ENCODE measurements at places on chromosomes 1 and 21.
A peak's percentile ranks its signal among the peaks of the same experiment; 100 is the strongest.

DNA sequence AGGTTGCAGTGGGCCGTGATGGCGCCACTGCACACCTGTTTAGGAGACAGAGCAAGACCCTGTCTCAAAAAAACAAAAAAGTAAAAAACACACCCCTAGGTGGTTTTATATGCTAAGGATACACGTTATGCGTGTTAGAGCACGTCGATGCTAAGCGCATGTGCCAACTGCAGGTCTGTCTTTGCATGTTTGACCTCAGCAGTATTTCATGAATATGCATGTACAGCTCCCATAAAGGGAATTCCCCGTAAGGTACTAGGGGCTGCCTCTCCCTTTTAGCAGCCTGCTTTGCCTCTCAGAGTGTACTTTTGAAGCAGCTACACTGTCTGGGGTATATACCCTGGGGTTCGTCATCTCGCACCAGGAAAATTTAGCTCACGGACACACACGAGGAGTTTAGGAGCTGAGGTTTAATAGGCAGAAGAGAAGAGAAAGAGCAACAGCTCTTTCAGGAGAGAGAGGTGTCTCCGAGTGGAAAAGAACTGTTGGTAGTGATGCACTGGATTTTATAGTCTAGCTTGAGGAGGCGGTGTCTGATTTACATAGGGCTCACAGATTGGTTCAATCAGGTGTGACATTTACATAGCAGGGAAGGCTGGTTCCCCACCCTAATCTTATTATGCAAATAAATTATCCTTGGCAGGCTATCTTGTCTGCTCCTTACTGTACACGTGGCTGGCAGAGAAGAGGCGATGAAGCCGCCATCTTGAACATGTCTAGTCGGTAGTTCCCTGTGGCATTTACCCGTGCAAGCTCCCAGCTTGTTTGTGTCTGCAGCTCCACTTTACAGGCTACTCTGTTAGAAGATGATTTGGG is 4.2 kb upstream of the OTUD3 start:
- DNase-seq: peak; percentile 25

- DNase-seq: no peak
Observed at GRCh38 chr1:60861961-60862567, 220.3 kb upstream of the NFIA start.

DNA sequence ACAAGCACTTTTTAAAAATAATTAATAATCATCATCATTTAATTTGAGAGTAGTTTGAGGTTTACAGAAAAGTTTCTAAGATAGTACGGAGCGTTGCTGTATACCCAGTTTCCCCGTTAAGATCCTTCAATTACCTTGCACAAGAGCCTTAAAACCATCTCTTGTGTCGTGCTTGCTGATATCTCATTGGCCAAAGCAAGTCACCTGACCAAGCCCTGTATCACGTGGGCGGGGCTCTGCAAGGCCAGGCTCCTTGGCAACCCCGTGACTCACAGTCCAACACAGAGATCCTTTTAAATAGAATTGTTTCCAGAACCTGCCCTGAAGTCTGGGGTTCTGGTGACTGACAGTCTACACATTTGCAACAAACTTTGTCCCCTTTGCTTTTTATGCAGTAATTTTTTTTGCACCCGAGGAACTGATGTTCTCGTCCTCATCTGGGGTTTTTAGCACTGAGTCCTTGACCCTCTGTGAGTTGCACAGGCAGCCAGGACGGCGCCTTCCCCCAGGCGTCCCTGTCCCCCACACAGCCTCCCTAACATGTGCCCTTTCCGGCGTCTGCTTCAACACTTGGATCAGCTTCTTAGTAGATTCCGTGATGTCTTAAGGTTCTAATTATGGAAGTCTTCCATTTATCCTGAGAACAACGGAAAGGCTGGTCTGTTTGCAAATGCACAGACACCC is 183.3 kb upstream of the TMEM51 start:
- no peak for DNase-seq

GRCh38 chr1:234655328-234656069 is 45.5 kb upstream of the IRF2BP2 start:
- no peak for DNase-seq

- no peak for DNase-seq
Observed at GRCh38 chr1:186738926-186739325, 58.7 kb upstream of the PTGS2 start.

- no peak for DNase-seq
Observed at GRCh38 chr1:82452096-82452495, 651.4 kb downstream of the ADGRL2 start.

GRCh38 chr1:24203404-24203803 is 16.3 kb upstream of the IFNLR1 start:
- no peak for DNase-seq

DNA sequence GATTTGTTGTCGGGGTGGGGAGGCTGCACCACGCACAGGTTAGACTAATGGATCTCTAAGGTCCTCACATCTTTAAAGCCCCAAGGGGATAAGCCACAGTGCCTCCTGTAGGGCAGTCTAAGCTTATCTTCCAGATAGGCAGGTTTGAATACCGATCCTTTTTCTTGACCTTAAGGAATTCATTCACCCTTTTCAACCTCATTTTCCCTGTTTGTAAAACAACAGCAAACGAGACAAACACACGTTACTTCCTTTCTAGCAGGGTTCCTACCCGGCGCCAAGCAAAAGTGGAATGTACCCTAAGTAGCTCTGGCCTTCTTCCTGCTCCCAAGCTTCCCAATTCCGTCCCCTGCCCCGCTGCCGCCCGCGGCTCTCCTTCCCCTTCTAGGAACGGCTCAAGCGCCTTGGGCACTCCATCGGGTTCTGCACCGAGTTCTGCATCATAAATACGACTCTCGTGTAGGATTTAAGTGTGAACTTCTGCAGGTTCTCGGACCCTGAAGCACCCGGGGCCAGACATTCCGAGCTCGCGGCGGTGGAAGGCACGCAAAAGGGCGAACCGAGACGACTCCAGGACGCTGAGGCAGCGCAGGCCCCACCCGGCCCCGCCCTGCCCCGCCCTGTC is 548 bp upstream of the CDC20 start:
- DNase-seq: peak; percentile 60

DNA sequence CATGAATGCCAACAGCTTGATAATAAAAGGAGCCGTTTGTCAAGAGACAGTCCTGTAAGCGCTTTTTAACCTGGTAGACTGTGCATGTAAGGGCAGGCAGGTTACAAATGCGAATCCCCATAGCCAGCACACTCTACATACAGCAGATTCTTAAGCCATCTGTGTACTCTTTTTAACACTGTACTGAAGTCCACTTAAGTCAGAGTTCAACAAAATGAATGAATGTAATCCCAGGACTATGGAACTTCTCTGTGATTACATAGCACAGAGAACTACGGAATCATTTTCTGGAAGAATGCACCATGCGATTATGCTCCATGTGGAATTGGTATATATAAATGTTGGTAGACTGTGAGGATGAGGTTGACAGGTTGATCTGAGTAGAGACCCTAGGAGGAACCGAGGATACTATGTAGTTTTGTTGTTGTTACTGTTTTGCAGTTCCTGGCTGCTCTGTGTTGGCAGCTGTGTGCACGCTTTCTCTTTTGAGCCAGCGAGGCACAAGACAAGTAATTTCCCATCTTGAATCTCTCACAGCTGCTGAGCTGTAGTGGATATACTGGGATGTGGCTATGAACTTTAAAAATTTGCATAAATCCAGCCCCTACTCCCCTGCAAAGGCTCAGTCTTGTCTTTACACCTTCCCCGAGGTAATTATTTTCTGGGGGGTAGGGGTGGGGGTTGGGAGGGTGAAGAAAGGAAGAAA is 21.9 kb downstream of the LRRC8D start:
- no peak for DNase-seq

DNA sequence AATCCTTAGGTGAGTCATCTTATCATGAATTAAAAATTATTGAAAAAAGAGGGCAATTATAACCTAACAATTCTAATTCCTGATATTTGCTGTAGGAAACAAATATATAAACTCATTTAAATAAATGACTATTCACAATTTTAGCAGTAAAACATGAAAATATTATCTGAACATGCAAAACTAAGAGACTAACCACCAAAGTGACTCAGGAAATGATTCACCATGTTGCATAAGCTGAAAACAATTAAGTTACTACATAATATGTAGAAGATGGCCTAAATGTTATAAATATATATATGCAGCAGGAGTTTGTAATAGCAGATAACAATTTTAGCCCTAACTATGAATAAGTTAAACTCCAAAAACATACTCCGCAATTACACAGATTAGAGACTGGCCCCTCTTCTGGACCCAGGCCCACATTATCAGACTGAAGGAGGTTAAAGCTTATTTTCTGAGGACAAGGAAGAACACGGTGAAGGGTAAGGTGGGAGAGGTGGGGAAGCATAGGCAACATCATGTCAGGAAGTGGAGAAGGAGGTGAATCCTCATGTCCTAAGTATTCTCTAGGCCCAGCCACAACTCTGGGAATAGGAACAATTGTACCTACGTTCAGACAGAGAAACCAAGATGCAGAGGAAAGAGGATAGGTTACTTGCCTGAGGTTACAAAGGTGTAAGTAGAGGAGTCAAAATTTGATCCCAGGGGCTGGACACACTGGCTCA is 15.6 kb upstream of the AIM2 start:
- DNase-seq: no peak

- no peak for DNase-seq
Observed at GRCh38 chr1:19377812-19378718, 65.9 kb downstream of the SLC66A1 start.

GRCh38 chr1:13600762-13601453 is 17.3 kb downstream of the PDPN start:
- DNase-seq: no peak

DNA sequence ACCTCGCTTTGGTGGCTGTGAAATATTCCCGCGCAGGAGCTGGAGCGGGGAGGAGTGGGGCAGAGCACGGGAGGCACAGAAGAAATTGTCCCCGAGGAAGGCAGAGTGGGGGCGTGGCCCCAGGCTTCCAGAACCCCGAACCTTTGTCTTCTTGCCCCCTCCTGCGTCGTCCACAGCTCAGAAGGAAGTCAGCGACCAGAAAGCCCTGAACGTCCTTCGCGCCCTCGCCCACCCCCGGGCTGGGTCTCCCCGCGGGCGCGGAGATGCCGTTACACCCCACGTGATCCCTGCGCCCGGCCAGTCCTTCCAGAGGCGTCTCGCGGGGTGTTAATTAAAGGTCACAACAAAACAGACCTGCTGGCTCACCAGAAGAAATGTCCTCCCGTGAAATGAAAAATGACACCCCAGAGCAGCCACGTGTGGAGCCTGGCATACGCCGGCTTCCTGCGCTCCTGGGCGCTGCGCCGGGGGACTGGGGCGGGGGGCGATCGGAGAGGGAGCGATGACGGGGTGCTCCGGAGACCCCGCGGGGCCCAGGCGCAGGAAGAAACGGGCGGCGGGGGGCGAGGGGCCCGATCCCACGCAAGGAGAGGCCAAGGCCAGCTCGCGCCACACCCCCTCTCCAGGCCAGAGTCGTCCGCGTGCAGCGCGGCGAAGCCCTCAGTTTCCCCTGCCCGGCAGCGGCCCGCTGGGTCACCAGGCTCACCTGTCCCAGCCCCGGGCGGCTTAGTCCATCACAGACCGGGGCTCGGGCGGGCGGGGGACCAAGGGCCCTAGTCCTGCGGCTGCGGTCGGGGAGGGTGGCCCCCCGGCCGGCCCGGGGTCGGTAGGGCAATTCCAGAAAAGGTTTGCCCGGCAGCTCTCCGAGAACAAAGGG is 995 bp upstream of the KIF26B start:
- DNase-seq: peak; percentile 68

GRCh38 chr1:46682064-46682463 is 10.4 kb downstream of the TEX38 start:
- DNase-seq: no peak

- DNase-seq: no peak
Observed at GRCh38 chr1:12763479-12763878, 10.1 kb upstream of the PRAMEF12 start.

GRCh38 chr21:44927587-44928461 is 7.1 kb upstream of the ITGB2 start:
- no peak for DNase-seq

- peak; percentile 43 for DNase-seq
Observed at GRCh38 chr21:21003701-21004100, 5.5 kb downstream of the NCAM2 start.

DNA sequence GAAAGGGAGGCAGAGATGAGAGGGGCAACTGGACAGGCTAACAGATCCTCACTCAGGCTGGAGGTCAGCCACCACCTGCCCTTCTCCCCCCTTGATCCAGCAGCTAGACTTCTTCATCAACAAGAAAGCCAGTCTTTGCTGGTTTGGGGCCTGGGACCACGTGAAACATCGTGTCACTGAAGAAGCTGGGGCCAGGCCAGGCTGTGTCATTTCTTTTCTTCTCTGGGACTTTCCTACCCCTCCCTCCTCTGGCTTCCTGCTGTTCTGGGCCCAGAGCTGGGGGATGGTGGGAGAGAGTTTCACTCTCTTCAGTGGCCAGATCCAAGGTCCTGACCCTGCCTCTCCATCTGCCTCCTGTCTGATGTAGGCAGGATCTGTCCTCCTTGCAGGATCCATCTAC is 18.1 kb upstream of the SLC26A9 start:
- DNase-seq: no peak

GRCh38 chr1:98458511-98459485 is 202.7 kb upstream of the SNX7 start:
- DNase-seq: no peak

GRCh38 chr21:17554679-17555465 is 42.0 kb downstream of the CXADR start:
- peak; percentile 43 for DNase-seq

GRCh38 chr1:238060061-238060460 is 169.3 kb upstream of the ZP4 start:
- no peak for DNase-seq

GRCh38 chr1:231814521-231814920 is 187.9 kb downstream of the DISC1 start:
- DNase-seq: no peak

DNA sequence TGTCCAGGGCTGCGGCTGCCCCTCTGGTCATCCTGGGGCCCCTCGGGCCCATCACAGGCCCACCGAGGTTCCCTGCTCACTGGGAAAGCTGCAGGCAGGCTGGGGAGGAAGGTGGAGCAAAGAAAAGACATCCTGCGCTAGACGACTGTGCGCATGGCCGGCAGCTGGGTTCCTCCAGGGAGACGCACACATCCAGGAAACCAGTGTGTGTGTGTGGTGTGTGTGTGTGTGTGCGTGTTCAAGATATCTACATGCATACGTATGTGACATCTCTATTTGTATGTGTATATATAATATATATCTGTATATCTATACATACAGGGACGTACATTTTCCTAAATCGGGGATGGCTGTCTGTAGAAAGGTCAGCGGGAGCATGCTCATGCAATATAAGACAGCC is 63.7 kb downstream of the ACOT7 start:
- DNase-seq: no peak

DNA sequence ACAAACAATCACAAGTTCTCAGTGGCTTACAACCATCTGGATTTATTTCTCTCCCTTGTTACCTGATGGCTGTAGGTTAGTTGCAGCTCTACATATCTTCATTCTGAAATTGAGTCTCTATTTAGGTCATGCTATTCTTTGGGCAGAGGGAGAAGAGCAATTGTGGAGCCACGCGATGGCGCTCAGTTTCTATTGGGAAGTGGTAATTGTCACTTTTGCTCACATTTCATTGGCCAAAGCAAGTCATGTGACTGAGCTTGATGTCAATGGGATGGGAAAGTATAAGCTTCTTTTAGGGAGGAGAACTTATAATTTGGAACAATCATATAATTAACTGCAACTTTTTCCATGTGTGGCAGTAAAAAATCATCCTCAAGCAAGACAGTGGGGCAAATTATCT is 166.5 kb downstream of the LMO4 start:
- no peak for DNase-seq

- no peak for DNase-seq
Observed at GRCh38 chr1:10691740-10692125, 104.7 kb downstream of the CASZ1 start.

GRCh38 chr1:54949053-54949452 is 31.4 kb upstream of the TMEM61 start:
- DNase-seq: no peak
